T-helper 17 cell (primary cell): ENCODE measurements at places on chromosomes 6 and 20.

GRCh38 chr20:63908008-63908682 is 13.2 kb downstream of the DNAJC5 start:
- DNase-seq, result no peak

DNA sequence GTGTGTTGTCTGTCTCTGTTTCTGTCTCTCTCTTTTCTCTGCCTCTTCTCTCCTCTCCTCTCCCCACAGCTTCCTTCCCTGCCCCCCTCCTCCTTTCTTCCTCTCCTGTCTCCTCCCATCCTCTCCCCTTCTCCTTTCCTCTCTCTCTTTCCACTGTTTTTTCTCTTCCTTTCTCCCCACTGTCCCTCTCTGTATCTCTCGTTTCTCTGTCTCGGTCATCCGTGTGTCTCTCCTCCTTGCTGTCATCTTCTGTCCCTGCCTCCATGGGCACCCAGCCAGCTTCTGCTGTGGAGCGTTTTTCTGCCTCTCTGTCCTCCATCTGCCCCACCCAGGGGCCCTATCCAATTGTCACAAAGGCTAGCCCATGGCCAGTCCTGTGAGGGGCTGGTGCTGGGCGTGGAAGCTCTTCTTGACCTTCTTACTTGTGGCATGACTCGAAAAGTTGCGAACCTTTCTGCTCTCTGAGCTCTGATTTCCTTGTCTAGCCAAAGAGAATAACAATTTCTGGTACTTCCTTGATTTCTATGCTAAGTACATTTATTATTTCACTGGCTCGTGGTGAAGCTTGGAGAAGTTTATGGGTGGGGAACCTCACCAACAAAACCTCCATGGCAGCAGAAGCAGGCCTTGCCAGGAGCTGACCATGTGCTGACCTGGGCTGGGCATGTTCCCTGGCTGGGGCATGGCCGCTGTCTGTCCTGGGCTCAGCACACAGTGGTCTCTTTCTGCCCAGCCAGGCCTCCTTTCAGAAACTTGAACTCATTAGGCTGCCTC is 69.3 kb downstream of the CEBPB start:
- DNase-seq, result no peak

GRCh38 chr6:7910654-7911344 is at the start of gene TXNDC5:
TXNDC5 (minus strand) TSS chr6:7910788; CDS start chr6:7910776, 12 bp downstream.
- peak; percentile 55 for DNase-seq

DNA sequence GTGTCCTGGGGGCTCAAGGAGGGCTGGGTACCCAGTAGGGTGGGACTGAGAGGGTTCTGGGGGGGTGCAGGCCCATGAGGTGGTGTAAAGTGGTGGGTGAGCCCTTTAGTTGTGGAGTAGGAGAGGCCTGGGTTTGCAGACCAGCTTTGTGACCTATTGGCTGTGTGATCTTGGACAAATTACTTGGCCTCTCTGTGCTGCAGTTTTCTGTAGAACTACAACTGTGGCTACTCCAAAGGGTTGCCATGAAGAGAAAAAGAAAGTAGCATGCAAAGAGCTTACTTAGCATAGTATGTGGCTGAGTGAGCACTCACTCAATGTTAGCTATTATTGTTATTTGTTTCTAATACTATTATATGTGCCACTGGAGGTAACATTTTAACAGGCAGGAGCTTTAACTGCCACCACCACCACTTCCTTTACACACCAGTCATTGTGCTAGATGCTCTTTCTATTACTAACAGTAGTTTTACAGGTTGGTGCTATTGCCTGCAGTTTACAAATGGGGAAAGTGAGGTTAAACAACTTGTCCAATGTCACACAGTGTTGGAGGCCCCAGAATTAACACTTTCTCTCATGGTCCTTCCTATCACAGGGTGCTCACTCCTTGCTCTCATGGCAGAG is 286.8 kb downstream of the DHX35 start:
- no peak for DNase-seq

DNA sequence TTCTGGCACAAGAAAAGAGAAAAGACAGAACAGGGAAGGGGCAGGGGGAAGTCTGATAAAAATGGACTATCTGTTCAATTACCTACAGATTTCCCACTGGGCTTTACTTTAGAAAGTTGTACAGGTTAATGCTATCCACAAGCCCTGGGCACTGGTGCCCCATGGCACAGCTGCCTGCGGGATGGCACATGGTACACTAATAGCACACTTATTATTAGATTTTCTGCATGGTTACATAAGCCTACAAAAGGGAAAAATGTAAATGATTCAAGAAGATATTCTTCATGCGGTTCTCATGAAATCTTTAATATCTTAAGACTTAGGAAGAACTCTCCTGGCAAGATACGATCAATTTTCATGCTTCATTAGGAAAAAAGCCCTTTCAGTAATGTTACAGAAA is 137.5 kb downstream of the GMPR start:
- no peak for DNase-seq

DNA sequence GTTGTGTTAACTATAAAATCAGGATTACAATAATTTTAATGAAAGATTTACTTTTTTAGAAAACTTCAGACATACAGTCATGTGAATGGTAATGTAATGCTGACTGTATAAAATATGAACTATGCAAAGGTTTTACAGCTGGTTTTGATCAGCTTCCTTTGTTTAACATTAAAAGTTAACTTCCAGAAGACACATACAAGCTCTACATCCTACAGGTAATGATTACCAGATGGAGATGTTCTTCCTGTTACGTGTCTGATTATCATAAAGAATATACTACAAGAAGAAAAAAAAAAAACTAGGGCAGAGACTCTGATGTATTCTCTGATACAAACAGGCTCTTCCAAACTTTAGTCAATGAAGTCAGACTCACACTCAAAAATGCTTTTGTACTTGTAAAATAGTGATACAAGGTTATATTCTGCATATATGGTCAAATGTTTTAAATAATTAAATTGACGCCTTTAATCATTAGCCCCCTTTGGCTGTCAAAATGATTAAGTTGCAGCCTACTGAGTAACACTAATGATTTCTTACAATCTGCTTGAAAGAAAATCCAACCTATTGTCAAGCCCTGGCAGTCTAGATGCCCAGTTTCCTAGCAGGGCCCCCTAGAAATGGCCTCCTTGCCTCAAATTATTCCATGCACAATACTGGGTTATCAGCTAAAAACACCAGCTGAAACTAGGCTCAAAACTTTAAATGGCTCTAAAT is 251.8 kb upstream of the RUNX2 start:
- DNase-seq, result no peak

DNA sequence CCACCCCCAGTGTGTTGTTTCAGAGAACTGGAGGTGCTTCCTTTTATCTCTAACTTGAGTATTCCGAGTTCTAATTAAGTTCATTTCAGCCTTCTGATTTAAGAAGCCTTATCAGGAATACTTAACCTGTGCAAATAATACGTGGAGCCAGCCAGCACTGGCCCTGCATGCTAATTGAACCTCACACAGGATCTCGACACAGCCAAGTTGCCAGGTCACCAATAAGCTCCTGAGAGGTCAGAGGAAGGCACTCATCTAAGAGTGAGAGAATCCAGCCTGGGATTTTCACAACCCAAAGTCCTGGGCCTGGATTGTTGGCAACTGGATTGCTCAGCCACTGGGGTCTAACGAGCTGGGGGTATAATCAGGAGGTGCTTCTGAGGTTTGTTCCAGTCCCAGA is 157.7 kb upstream of the LRFN2 start:
- no peak for DNase-seq

- DNase-seq, result no peak
Observed at GRCh38 chr20:45545754-45546453, 1.3 kb downstream of the EPPIN start.

DNA sequence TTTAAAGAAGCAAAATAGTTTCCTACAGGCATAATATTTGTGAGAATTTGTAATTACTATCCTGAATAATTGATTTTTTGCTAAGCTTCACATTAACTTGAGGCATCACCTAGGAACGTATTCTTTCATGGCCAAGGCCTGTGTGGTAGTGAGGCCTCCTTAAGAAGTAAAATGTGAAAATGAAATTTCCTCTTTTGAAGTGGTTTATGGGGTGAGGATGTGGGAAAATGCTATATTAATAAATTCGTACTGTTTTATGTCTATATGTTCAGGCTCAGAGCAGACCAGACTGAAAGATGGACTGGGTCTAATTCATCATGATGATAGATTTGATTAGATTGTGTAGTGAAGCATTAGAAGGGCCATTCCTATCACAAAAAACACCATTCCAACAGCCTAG is 33.1 kb downstream of the MYLIP start:
- DNase-seq, result no peak

DNA sequence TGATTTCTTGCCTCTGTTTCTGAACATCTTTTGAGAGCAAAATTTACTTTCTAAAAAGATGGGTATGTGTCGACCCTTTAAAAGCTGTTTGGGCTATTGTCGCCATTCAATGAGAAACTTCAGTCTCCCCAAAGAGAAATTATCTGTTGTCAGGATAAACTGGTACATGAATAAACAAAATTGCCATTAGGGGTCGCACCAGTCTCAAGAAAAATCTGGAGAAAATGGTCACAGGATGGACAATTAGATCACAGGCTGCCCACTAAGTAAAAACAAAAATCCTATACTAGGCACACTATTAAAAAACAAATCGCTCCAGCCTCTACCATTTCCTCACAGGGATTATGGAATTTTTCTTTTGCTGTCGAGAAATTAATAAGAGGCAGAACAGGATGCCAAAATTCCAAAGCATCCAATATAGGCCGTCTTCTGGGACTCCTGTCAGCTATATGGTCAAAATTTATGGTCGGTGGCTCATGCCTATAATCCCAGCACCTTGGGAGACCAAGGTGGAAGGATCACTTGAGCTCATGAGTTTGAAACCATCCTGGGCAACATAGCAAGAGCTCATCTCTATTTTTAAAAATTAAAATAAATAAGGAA is 5.5 kb upstream of the HLA-E start:
- DNase-seq, result no peak

DNA sequence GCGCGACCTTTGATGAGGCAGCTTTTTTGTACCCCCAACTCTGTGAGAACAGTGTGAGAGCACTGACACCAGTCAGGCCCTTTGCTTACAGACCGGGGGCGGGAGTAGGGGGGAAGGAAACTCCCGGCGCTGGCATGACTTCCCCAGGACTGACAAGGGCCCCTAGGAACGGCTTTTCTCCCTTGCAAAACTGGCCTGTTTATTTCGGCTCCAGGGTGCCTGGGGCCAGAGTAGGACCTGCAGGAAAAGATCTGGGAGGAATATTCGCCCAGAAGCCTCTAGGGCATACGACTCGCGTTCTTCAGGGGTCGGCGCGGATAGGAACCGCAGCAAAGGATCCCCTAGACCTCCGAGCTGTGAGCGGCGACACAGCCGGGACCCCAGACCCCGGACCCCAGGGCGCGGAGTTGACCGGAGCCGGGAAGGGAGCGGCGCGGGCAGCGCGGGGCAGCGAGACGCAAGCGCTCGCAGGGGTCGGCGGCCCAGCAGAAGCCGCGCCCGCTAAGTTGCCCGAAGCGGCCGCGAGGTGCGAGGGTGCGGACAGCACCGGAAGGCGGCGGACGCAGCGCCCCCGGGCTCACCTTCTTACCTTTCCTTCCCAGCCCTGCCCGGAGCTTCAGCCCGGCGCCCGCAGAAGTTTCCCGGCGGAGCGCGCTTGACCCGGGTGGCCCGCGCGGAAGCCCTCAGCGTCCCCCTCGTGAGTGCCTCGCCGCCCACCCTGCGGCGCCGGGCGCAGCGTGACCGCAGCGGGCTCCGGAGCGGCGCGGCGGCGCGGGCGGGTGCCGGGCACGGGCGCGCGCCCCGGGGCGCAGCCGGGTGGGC is at the start of gene POPDC3:
Gene POPDC3, minus strand, starts transcription at position 771 of the 822 bp plus-strand sequence. CDS start 18,105 bp downstream, outside the sequence.
- DNase-seq, result no peak

DNA sequence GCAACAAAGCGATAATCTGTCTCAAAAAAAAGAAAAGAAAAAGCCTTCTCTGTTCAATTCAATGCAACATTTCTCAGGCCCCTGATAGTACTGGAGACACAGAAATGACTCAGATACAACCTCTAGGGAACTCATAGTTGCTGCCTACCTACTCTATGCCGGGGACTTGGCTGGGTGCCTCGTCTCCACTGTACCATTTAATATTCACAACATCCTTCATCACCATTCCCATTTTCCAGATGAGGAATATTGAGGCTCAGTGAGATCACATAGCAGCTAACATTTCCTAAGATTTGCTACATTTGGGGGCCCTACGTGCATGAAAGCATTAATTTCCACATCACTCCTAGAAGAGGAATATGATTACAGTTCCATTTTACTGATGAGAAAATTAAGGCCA is 7.5 kb downstream of the NOL4L start:
- no peak for DNase-seq

- DNase-seq, result no peak
Observed at GRCh38 chr20:64108731-64109681, 1.6 kb upstream of the NPBWR2 start.

DNA sequence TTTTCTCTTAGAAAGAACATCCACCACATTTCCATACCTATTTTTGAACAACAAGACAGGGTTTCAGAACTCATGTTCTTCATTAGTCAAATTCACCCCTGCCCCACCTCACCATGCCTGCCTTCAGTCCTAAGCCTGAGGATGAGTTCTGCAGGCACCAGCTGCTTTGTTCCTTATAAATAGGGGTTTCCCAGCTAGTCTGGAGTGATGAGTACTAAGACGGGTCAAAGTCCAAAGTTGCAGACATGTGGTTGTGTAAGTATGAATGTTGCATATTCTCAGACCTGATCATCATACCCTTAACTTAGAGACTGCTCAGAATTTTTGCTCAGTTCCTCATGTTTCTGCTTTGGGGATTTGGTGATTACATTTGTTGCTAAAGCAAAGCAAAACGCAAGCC is 257.7 kb upstream of the CDYL start:
- no peak for DNase-seq

GRCh38 chr6:36550473-36551000 is 3.3 kb upstream of the STK38 start:
- no peak for DNase-seq

DNA sequence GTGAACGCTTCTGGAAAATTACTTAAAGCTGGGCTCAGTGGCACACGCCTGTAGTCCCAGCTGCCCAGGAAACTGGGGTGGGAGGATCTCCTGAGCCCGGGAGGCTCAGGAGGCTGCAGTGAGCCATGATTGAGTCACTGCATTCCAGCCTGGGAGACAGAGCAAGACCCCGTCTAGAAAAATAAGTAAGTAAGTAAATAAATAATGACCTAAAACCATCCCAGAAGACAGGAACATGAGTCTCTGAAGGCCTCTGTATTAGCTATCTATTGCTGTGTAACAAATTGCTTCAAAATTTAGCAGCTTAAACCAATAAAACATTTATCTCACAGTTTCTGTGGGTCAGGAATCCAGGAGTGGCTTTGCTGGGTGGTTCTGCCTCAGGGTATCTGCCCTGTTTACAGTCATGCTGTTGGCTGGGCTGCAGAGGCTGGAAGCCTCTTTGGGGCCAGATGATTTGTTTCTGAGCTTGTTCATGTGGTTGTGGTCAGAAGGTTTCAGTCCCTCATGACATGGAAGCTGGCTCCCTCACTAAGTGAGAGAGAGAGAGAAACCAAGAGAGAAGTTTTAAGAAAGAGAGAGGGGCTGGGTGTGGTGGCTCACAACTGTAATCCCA is 48.4 kb upstream of the NCOA3 start:
- no peak for DNase-seq

- no peak for DNase-seq
Observed at GRCh38 chr6:122315842-122316241, 83.6 kb upstream of the HSF2 start.

DNA sequence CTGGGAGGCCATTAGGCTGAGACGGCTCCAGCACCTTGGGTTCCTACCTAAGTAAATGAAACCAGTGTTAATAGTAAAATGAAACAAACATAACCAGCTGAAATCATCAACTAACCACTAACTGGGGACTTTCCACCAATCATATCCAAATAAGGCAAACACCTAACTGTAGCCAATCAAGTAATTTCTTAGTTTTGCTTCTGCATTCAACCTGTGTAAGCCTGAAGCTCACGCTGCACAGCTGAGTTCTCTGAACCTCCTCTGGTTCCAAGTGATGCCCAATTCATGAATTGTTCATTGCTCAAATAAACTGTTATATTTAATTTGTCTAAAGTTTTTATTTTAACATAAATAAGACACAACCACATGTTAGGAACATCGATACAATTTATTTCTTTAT is 22.5 kb downstream of the KLHL32 start:
- DNase-seq, result no peak
